ENCODE measurements at places on chromosomes 6 and 20.

DNA sequence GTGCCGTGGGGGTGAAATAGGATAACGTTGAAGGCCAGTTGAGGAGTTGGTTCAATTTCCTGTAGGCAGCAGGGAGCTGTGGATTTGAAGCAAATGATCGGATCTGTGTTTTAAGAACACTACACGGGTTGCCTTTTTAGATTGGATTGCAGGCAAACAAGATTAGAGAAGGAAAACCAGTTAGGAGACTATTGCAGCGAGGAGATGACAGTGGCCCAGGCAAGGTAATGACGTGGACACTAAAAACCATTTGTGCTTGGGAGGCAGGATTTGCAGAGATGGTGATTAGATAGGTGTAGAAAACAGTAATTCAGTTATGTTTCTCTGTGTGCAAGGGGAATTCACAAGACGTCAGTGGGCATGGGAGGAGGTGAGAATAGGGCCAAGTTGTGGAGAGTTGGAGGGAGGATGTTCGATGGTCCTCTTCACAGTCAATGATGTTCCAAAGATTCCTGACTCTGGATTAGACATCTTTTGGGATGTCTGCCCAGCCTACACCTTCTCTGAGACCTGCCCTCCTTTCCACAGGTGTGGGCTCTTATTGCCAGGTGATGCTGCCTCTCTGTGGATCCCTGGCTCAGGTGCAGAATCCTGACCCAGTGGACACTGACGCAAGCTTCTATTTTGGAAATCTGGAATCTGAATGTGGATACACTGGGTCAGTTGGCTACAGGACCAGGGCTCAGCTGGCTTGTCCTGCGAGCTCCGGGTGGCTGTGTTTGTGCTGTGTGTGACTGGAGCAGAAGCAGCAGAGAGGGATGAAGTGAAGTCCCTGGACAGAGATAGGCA, 54.2 kb downstream of the TFAP2C start:
- no peak for DNase-seq

DNA sequence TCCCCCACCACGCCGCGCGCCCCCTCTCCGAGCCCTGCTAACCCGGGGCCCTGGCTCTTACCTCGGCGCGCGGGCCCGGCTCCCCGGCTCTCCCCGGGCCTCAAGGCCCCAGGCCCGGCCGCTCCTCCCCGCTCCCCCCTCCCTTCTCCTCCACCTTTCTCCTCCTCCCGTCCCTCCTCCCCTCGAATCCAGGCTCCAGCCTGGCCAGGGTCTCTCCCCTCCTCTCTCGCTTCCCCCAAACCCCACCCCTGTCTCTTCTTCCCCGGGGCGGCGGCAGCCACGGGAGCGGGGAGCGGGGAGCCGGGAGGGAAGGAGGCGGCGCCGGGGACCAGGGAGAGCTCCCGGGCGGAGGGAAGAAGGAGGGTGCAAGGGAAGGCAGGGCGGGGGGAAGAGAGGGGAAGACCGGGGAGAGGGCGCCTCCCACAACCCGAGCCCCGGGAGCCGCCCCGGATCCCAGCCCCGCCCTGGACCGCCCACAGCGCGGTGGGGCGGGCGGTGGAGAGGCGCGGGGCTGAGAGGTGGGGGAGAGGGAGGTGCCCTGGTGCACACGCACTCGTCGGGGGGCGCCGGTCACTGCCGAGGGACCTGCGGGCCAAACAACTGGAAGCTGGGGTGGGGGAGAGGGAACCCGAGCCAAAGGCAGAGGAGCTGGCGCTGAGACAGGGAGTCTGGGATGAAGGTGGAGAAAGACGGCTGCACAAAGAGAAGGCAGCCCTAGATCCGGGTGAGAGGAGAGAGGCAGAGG, at the start of gene GABBR1:
Gene GABBR1, minus strand, starts transcription at position 395 of the 745 bp plus-strand sequence. CDS start 798 bp downstream, outside the sequence.
- DNase-seq = peak; percentile 34

DNA sequence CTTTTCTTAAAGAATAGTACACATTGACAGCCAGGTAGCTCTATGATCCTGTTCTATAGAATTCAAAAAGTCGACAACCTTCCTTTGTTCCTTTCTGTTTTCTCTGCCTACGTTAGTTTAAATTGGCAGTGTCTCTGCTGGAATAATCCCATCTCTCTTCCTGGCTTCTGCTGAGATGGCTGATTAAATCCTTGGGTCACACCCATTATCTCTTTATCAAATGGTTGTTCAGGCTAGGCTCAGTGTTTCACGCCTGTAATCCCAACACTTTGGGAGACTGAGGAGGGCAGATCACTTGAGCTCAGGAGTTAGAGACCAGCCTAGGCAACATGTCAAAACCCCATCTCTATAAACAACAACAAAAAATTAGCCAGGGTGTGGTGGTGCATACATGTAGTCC, 44.4 kb downstream of the HFE start:
- DNase-seq = no peak

DNA sequence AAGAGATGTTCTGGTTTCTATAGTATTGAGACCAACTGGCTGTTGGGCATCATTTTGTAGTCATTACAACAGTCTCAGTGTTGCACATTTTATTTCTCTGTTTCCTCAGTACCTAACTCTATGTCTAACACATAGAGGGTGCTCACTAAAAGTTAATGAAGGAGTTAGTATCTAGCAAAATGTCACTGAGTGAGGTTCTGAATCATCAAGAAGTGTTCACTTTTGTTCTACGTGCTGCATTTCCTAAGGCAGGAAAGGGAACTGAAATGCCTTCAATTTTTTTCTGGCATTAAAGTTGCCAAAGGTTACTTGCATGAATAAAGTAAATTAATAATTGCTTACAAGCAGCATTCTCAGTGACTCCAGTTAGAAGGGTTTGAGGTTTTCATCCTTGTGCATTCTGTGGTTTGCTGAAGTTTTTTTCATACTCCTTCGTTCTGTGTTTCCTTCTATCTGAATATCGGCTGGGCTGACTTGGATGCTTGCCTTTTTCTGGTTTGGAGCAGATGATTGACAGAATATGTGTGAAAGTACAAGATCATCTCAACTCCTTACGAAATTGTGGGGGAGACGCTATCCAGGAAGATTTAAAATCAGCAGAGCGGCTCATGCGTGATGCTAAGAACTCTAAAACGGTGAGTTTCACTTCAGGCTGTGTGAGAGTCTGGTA, 114.5 kb upstream of the SCGN start:
- DNase-seq = no peak

DNA sequence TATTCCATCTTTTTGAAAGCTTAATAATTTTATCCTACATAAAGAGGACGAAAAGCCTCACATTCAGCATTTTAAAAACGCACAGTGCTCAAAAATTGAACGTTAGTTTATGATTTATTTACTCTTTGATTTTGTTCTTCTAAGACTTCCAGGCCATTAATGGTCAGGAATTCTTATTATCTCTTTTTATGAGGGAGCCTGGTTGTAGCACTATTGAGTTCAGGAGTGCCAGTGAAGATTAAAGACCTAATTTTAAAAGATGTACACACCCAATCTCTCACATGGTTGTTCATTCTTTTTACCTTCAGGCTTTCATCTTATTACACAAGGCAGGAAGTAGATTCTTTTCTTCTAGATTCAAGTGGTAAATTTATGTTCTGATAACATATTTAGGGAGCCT, 68.6 kb downstream of the HDDC2 start:
- no peak for DNase-seq

DNA sequence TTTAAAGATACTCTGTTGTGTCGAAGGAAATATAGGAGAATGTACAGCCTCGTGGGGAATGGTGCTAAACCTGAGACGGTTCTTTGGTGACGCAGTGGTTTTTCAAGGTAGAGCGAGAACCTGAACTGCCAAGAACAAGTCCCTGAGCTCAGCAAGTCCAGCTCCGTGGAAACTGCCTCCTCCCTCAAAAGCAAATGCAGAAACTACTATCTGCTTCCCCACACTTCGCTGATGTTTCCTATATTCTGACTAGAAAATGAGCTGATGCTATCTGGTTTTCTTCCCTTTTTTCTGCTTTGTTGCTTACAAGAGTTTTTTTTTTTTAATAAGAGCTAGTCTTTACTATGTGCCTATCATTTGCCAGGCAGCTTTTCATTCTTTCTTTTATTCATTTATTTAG, 85.3 kb upstream of the LY86 start:
- no peak for DNase-seq

- no peak for DNase-seq
These were observed 22.0 kb upstream of the SIRPD start for GRCh38 chr20:1579488-1579887.

GRCh38 chr20:32473231-32474008, 111.7 kb downstream of the NOL4L start:
- DNase-seq = no peak

DNA sequence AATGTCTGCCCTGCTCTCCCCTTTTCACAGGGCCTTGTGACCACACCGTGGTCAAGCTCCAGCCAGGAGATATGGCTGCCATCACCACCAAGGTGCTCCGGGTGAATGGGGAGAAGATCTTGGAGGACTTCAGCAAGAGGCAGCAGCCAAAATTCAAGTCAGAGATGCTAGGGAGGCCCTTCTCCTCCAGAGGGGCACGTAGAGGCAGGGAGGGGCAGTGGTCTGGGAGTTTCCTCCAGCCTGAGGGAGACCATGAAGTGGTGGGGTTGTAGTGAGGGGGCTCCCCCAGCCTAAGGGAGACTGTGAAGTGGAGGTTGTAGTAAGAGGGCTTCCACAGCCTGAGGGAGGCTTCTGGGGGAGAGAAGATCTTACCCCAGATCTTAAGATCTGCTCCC, 4.0 kb downstream of the DXO start:
- no peak for DNase-seq

DNA sequence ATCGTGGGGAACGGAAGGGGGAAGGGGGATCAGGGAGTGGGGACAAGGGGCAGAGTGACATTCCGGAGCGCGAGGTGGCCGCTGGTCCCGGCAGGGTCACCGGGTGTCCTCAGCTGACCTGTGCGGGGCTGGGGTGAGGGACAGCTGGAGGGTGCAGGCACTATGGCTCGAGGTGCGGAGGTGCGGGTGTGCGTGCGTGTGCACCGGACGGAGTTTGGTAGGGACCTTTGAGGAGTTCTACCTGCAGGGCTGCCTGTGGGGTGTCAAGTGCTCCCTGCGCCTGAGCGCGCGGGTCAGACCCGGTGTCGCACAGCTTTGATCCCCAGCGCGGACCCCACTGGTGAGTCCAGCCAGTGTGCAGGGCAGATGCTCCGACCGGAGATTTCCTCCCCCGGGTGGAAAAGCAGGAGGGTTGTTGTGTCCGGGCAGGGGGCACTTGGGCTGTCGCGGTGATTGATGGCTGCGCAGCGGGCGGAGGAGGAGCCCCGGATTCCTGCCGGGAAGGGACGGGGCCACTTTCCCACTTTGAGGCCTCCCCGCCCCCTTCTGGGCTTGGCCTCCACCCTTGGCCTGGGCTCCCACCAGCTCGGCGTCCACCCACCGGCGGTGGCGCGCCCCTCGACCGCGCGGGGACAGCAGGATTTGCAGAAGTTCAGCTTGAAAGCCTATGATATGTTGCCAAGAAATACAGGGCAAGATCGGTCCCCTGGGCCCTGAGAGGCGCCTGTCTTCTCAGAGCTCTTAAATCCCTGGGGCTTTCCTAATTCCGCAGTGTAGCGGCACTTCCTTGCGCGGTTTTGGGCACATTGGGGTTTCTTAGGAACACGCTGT, 658 bp downstream of the RIN2 start:
- no peak for DNase-seq

GRCh38 chr6:84860920-84861319, 96.5 kb upstream of the TBX18 start:
- DNase-seq = no peak

DNA sequence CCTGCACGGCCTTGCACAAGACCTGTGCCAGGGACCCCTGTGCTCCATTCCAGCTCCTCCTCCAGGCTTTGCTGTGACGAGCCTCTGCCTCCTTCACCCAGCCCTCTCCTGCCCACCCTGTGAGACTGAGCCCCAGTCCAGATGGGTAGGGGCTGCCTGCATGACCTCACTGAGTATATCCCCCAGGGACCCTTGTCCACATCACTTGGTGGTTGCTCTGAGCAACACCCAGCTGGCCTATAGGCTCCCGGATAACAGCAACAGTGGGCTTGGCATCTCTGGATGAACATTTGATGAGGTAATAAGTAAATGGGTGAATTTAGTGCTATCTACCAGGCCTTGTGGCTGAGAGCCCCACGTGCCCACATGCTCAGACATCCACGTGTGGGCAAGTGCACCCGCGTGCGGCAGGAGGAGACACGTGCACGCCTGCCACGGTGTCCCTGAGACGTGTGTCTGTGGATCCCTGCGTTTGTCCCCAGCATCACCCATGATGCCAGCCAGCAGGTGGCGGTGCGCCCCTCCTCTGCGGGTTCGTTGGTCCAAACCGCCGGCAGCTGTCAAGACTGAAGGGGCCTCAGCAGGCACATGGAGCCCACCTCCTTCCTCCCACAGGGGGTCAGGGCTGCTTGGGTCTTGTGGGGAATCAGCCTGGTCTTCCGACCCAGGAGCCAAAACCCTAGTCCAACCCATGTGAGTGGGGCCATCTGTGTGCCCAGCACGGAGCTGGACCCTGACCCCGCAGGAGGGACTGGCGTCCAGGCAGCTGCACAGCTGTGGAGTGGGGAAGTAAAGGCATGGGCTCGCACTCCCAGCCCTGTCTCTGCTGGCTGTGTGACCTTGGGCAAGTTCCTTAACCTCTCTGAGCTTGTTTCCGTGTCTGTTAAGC, 45.9 kb downstream of the FGD2 start:
- DNase-seq = peak; percentile 80

DNA sequence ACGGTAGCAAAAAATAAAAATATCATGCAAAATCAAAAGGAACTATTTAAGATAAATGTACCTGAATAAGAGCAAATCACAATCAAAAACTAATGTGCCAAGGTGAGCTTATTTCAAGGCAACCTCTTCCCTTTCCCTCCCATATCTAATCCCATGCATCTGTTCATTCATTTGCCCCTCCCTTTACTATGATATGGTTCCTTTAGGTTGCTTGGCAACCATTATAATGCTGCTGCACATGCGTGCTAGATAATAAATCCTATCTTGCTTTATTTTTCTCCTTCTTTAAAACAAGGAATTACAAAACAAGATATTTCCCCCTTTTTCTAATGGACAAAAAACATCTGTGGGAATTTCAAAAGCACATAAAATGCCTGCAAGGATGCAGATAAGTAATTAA, 318.2 kb upstream of the POU3F2 start:
- no peak for DNase-seq

- no peak for DNase-seq
These were observed 950.7 kb upstream of the FLRT3 start for GRCh38 chr20:15288106-15288505.

DNA sequence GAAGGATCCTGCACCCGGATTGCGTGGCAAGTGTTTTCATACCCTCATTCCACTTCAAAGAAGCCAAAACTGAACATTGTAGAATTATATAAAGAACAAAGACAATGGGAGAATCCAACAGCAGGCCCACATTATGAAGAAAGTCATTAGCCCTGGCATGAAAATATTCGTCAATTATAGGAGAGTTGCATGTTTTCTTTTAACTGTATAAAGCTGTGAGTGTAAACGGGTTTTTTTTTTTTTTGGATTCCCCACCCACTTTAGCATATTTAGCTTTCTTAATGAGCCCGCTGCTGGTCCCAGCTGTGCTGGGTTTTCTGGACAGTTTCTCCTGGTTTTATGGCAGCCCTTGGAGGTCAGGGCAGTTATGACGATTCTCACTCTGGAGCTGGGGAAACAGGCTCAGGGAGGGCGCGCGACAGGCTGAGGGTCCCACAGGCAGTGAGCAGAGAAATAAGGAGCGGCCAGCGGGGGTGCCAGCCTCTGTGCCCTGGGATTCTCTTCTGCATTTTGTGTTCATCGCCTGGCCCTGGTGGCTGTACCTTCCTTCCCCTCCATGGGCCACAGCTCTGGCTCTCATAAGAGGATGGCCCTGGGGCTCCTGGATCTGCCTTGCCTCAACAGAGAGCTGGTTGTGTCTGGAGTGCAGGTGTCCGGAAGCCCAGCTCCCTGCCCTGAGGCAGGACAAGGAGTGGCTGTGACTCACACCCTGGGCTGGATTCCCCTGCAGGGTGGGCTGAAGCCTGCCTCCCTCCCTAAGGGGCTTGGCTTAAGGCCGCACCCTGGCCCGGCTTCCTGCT, 24.1 kb upstream of the SULF2 start:
- no peak for DNase-seq

Data from activated CD8-positive, alpha-beta memory T cell treated with anti-CD3 and anti-CD28 coated beads for 4 hours (primary cell).